ENCODE measurements at places on chromosomes 7 and 10.

GRCh38 chr7:47991741-47992311 lies 12.4 kb upstream of the HUS1 start:
- peak; percentile 84 for DNase-seq

GRCh38 chr10:5360318-5360915 lies 4.3 kb upstream of the UCN3 start:
- no peak for DNase-seq

GRCh38 chr10:92122941-92123450 lies 167.9 kb downstream of the CPEB3 start:
- DNase-seq = no peak

DNA sequence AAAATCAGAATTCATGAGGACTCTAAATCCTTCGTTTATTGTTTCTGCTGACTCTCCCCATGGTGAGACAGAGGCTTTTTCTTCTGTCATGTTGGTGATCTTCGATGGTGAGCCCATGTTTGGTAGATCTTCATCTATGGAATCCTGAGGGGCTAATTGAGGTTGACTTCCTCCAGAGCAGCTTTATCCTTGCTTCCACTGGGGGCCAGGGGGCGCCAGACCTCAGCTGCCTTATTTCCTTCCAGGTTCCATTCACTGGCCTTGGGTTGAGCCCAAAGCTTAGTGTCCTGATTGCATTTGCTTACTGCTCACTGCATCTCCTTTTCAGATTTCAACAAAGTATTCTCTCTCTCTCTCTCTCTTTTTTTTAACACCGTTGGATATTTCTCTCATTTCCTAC lies 80.7 kb downstream of the GCC1 start:
- DNase-seq = peak; percentile 25

DNA sequence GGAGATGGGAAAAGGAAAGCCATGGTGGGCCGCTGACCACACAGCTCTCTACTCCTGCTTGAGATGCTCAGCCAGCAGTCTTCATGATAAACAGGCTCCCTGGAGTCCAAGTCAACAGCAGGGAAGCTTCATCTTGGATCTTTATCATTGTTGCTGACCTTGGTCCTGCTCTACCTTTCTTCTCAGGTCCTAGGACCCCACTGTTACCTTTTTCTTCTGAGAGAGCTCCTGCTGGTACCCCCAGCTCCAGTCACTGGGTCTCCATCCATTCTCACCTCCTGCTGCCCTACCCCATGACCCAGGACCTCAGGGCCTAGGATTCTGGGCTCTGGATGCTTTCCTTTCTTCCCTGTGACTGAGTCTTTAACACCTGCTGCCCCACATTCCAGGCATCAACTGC lies 5.2 kb upstream of the CRTAC1 start:
- DNase-seq = no peak

DNA sequence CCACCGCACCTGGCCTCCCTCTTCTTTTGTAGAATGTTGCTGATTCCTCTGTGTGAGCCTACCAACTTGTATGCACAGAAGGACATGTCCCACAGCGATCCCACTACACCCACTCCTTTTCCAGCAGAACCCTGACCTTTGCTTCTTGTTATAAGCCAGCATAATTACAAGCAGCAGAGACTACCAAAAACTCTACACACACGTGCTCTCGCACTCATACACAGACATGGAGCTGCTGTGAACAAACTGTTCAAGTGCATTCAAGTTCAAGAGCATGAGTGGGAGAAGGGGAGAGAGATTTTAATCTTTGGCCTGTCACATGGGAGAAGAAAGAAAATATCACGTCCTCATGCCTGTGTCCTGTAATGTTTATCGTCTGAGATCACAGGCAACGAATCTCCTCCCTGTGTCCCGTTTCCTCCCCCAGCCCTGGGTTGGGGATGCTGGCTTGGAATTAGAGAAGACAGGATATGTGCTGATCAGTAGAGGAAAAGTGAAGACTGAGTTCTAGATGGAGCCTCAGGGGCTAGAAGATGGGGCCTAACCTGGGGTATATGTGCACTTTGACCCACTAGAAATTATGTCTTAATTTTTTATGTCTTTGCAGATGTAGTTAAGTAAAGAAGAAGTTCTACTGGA lies 79.6 kb downstream of the NHLRC2 start:
- DNase-seq = no peak

DNA sequence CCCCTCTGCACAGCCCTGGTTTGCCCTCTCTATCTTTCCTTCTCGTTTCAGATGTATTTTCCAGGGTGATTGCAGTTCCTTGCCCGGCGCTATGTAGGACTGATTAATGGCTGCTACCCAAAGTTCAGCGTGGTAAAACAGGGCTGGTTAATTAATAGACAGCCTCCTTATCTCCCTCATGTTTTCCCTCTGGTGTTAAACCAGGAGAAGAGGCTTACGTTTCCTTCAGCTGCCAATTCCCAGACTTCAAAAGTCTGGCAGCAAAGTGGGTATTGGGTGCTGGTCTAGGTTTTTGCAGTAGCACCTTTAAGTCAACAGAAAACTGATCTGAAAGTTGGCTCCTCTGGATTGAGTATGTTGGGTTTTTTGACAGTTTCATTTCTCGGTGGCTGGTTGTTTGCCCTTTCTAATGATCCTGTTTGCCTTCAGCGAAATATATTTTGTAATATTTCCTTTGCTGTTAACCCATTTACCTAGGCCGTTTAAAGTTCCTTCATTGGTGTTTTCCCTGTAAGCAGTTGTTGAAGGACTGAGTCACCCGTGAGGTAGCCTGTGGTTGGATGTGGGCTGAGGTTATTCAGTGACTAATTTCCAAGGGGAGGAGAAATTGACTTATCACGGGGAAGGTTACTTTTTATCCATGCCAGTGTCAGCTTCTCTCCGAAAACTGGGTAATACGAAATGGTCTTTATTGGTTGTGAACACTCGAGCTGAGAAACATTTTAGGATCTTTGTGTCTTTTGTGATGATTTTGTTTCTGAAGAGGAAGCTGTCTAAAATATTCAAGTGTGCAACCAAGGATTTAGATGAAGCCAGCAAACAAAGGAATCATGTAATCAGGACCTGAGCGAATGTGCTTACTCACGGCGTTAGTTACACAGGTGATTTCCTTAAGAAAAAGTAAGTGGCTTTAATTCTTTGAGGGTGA lies 257.2 kb downstream of the KIAA1217 start:
- no peak for DNase-seq

- DNase-seq = no peak
These were observed 11.1 kb downstream of the MSRB2 start for GRCh38 chr10:23106331-23107072.

- no peak for DNase-seq
These were observed 234.6 kb downstream of the ZMYND11 start for GRCh38 chr10:369684-370448.

GRCh38 chr10:126049759-126050700 lies 153.7 kb downstream of the FANK1 start:
- DNase-seq = peak; percentile 76

GRCh38 chr10:4662576-4663161 lies 163.3 kb upstream of the AKR1E2 start:
- DNase-seq = no peak

Measured in suppressor macrophage treated with lipopolysaccharide for 4 hours (primary cell).